ENCODE measurements at places on chromosomes 5 and 9. TPM values are rescaled to one million over a fixed set of nuclear protein-coding genes. Genes with fewer than 3 reads are reported as not detected.

The SCGB3A1 gene
- total RNA-seq = not detected

The FOXD4L6 gene
- not detected for total RNA-seq

The PCDHB6 gene
- not detected for total RNA-seq

The NR5A1 gene
- not detected for total RNA-seq

The ACSL6 gene
- total RNA-seq = 51.7 TPM

The GNAQ gene
- total RNA-seq = 57.2 TPM
